ENCODE measurements at places on chromosomes 1 and 21.

- no peak for DNase-seq
These were observed 46.8 kb downstream of the PKNOX1 start for GRCh38 chr21:43021191-43021590.

GRCh38 chr1:9362488-9362887 lies 69.8 kb downstream of the SPSB1 start:
- no peak for DNase-seq

DNA sequence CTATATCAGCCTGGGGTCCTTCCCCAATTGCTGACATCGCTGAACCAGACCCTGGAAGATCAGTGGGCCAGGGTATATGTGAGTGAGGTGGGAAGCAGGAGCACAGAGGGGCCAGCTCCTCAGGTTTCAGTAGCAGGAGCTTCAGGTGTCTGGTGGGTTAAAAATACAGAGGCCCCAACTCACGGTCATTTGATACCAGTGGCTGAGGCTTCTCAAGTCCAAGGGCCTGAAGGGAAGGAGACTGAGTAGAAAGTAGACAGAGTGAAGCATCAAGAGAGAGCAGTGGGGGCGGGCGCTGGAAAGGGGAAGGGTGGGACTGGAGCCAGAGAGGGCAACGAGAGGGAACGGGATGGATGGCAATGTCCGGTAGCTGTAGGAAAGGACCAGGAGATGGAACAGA lies 2.0 kb upstream of the CASQ1 start:
- no peak for DNase-seq

DNA sequence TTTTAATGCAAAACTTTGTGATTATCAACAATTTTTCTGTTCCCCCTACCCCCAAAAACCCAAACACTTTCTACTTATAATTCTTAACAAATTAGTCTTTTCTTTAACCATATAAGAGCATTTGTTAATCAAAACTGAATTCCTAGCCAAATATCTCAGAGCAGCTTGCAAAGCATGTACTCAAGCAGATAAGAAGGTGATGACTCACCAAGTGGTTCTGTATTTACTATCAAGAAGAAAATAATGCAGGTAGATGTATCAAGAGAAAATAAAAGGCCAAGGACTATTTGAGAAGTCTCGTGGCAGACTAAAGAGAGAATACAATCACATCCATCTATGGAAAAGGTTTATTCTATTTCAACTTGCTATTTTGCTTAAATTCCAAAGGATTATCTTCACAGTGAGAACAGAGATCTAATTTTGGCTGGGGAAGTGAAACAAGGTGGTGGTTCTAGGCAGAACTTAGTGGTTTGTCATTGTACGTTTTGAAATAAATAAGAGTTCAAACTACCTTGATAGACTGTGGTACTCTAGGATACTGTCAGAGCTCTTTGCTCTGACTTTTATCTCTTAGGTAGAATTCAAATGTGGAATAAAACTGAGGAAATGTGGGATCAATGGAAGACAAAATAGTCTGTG lies 94.7 kb upstream of the NRIP1 start:
- DNase-seq: no peak

GRCh38 chr1:206872139-206872538 lies 6.7 kb downstream of the IL20 start:
- DNase-seq: no peak

DNA sequence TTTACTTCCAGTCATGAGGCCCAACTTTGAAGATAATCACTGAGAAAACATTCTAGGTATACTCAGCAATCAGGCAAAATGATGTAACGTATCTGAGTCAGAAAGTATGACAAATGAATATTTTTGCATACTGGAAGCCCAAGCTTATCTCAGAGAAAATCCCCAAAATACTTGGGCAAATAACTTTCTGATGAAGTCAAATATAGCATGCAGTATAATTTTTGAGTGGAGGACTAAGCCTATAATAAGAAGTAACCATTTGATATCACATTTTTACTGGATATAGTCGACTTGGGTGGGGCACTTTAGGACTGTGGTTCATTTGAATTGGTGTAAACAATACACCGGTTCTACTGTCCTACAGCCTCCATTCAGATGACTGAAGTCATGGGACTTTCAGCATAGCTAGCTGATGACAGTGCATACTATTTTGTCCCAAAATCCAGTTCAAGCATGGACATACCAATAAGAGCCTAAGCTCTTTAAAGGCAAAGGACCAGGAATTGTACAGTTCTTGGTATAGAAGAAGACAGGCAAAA lies 2.3 kb upstream of the GADD45A start:
- DNase-seq: peak; percentile 58

GRCh38 chr1:169483500-169483966 lies 2.2 kb downstream of the SLC19A2 start:
- DNase-seq: no peak

DNA sequence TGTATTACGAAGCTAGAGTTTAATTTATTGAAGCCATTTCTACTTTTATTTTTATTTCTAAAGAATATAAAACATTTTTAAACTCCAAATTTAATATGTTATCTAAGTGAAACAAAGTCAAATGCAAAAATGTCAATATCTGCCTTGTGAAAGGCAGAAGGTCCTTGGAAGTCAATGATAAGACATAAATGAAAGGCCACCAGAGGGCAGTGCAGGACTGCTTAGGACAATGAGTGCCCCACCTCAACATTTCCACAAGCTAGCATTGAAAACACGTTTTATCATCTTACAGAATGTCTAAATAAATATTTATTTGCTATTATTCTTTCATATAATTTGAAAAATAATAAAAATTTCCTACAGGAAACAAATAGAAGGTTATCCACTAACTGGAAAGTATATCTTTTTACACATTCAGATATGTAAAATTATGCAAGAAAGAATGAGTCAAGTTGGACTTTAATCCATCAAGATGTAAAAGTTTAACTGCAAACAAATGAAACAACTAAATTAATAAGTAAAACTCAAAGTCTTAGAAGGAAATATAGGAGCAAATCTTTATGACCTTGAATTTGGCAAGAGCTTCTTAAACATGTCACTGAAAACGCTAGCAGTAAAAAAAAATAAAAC lies 140.1 kb upstream of the FMN2 start:
- DNase-seq: no peak

DNA sequence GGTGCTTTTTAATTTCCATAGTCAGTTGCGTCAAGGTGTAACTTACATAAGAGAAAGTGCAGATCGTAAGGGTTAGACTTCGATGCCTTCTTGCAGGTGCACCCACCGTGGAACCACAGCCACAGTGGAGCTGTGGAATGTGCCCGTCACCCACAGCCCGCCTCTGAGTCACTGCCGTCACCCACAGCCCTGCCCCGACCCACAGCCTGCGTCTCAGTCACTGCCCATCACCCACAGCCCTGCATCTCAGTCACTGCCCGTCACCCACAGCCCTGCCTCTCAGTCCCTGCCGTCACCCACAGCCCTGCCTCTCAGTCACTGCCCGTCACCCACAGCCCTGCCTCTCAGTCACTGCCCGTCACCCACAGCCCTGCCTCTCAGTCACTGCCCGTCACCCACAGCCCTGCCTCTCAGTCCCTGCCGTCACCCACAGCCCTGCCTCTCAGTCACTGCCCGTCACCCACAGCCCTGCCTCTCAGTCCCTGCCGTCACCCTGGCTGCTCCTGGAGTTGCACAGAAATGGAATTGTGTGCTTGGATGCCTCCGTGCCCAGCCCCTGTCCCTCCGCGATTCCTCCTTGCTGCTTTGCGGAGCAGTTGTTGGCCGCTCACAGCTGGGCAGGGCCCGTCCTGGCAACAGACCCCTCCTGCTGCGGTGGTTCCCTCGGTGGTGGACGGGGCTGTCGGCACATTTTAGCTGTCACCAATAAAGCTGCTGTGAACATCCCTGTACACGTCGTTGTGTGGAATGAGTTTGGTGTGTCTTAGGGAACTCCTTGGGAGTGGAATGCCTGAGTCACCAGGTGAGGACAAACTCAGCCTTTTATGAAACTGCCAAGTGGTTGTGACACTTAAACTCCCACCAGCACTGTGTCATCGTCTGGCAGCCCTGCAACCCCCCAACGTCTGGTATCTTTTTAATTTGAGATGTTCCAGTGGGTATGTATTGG lies 44.9 kb upstream of the COL6A2 start:
- DNase-seq: peak; percentile 81

DNA sequence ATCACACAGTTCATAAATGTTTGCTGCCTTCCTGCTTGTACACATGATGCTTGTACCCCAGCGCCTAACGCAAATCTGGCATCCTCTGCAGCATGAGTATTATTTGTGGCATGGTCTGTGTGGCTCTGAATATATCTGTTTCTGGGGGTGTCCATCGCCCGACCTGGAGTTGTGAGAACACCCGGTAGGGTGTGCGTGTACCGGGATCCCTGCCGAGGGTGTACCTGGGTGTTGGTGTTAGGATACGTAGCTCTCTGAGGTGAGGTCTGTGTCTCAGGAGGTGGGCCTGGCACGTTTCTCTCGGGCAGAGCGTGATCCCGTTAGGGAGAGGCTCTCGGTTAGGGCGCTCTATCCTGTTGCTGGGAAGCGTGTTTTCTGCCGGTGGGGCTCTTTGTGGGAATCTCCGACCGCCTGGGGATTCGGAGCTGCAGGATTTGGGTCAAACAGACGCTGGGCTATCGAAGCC lies 10.4 kb upstream of the CDC20 start:
- DNase-seq: no peak

- DNase-seq: no peak
These were observed 181.9 kb upstream of the VAMP3 start for GRCh38 chr1:7589080-7589735.

DNA sequence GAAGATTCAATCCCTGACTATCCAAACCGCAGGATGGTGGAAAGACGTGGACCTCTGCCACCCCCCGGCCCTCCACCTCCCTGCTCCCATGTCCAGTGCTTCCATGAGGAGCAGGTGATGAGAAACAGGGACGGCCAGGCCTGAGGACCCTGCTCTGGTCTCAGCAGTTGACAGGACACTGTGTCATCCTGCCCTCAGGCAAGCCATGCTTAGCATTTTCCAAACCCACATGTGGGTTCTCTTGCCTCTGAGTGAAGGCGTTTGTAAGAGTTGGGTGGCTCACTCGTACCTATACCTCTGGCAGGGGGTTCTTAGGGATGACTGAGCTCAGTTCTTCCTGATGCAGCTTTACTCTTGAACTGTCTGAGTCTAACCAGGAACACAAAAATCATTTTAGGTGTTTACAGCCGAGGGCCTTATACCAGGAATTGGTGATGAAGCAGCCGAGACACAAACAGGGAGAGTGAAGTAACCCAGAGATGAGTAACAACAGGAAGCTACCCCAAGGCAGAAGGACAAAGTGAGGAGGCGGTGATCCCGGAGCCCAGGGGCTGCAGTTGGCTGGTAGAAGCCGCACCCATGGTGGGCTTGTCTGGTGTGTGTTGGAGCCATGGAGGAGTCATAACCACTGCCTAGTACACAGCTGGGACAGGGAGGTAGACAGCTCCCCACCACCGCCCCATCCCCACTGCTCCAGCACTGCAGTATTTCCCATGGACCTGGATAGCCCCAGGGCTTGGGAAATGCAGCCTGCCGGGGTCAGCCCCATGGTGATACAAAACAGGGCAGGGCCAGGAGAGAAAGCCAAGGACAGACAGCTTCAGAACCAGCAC lies 21.4 kb downstream of the MYBPH start:
- no peak for DNase-seq

DNA sequence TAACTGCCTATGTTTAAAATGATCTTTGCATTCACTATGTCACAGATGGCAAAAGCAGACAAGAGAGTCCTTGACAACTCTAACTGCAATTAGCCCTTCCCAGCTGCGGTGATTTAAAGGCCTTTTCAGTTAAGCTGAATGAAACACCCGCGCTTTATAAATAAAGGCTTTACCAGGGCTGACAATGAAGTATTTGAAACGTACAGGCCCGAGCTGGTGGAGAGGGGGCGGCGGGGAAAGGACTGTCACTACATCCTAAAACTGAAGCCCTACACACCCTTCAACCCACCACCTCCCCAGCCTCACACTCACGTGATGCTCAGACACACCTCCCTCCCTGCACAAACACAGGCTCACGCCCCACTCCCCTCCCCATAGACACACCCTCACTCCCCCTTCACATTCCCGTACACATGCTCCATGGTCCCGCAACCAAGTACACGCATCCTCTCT lies 45.5 kb downstream of the GRIK3 start:
- no peak for DNase-seq

DNA sequence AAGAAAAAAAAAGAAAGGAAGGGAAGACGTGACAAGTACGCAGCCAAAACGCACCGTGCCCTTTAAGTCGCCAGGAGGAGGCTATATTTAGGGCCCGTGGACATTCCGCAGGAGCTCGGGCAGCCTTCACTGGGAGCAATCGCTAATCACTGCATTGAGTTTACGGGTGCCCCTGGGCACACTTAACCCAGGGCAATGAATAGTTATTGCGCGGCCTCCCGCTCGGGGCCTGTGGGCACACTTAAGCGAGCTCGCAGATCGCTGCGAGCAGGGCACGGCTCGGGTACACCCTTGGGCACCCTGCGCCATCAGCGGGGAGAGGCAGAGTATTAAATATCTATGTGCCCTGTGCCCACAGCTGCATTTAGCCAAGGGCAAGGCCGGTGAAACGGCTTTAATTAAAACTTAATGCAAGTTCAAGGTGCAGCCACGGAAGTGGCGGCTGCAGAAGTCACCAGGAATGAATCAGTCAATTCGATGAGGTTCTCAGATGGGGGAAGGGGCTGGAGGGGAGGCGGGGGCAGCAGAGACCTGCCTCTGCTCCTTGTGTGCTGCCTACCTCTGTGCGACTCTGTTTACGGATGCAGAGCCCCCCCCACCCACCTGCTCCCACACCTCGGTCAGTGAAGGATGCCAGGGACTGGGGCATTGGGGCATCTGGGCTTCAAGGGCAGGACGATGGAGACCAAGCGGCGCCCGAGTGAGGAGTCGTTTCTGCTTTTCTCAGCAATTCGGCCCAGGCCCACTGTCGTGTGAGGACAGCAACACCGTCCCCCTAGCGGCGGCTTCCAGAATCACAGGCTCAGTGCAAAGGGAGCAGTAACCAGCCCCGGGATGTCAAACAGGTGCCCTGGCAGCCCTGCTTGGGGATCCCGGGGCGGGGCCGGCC lies 51.8 kb upstream of the TARDBP start:
- DNase-seq: peak; percentile 23

GRCh38 chr21:36806103-36806502 lies 107.2 kb downstream of the SIM2 start:
- DNase-seq: no peak

- DNase-seq: peak; percentile 98
These were observed 15.5 kb upstream of the CITED4 start for GRCh38 chr1:40877698-40878097.

GRCh38 chr1:172051898-172052297 lies 210.6 kb downstream of the DNM3 start:
- DNase-seq: no peak

DNA sequence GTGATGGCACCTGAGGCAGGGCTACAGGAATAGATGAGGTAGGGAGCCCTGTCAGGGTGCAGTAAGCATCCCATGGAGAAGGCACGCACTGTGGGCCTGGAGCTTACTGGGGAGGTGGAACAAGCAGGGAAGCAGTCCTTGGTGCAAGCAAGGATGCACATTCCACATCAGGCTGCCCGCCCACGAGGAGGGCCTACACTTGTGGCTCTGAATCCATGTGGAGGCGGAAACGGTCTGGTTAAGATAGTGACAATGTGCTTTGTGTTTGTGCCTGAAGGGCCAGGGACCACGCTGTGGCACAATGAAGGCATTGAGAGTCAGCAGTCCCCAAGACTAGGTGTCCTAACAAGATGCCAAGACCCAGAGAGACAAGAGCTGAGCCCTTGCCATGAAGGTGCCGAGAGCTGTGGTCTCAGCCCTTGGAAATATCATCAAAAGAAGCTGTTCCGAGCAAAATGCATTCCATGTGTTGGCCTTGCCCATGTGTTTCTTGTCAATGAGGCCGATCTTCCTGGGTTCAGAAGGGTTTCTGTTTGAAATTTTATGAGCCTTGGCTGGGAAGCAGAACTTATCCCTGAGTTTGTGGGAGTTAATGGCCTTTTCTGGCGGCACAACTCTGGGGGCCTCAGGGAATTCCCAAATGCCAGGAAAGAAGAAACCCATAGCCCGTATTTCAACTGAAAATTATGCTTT lies 111.9 kb downstream of the NGF start:
- no peak for DNase-seq
